ENCODE measurements at places on chromosomes 2 and 18.

- DNase-seq = no peak
Observed at GRCh38 chr18:58866066-58866772, 1.5 kb downstream of the ZNF532 start.

GRCh38 chr2:112194028-112194427 lies 55.8 kb downstream of the FBLN7 start:
- no peak for DNase-seq

GRCh38 chr18:35694808-35695207 lies 113.3 kb downstream of the GALNT1 start:
- no peak for DNase-seq

GRCh38 chr2:68746408-68746807 lies 11.8 kb downstream of the ARHGAP25 start:
- DNase-seq = no peak

DNA sequence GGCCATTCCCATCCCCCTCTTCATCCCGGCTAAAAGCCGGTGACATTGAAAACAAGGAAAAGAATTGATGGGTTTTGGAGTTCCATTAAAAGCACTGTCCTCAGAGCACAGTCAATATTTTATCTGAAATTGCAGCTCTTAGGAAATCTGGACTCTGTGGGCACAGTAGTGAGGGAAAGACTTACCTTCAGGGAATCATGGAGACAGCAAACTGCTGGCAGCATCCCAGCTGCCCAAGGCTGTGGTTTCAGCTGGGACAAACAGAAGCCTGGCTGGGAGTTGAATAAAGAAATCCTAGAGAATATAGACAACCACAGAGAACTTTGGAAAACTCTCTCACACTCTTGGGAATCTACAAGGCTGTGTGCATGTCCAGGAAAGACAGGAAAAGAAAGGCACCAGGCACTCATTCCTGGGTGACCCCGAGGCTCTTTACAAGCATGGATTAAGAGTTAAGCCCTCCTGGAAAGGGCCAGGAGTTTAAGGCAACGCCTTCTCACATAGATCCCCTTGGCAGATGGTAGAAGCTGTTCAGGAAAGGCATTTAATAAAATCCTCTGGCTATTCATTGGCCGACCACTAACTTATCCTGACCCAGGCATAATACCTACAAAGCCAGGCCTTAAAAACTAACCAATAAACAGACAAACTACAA lies 255.1 kb downstream of the MYT1L start:
- DNase-seq = no peak

GRCh38 chr2:222669353-222669752 lies 2.1 kb upstream of the MOGAT1 start:
- DNase-seq = no peak

DNA sequence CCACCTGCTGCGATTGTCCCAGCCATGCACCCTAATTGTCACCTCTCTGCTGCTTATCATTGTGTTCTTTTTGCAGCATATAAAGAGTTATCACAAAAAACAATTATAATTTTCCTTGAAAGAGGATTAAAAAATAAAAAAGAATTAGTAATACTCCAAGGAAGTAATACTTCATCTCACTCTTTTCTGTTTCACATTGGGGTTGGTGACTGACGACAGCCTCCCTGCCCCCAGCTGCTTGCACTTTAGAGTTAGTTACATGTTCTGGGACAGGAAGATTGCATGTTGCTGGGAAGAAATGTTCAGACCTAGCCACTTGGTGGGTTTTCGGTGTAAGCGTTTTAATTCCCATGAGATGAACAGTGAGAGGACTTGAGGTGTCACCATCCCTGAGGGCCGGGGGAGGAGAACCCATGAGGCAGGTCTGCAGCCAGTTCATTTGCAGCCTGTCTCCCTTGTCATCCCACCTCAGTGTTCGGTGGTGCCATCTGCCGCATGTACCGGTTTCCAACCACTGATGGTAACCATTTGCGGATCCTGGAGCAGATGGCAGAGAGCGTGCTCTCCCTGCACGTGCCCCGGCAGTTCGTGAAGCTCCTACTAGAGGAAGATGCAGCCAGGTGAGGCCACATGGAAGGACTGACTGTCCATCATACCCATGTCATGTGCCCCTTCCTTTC lies 69.1 kb downstream of the COA5 start:
- DNase-seq = no peak

DNA sequence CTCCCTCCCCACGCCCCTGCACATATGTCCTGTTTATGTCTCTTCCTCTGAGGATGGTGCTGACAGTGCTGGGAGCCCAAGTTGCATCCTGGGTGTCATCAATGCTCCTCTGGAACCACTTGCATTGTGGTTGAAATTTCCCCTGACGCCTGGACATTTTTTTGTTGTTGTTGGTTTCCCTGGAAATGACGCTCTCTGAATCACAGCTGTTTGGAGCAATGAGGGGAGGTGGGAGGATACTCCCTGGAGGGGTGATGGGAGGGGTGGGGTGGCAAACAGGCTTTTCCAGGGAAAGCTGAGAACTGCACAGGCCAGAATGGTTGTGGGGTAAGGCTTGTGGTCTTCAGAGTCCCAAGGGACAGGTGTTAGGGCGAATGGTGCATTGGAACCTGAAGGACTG lies 29.6 kb downstream of the CELF4 start:
- no peak for DNase-seq

DNA sequence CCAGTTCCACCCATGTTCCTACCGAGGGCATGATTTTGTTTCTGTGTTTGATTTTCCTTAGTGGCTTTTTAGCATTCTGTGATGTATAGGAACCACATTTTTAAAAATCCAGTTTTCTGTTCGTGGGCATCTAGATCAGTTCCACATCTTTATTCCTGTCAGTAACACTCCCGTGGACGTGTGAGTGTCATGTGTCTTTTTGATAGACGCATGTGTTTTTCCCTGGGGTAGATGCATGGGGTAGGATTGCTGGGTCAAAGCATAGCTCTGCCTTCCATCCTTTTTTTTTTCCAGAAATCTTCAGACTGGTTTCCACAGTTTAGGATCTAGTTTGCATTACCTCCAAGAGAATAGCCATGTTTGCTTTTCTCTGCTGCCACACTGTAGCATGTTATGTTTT lies 38.7 kb downstream of the CCDC74A start:
- no peak for DNase-seq

DNA sequence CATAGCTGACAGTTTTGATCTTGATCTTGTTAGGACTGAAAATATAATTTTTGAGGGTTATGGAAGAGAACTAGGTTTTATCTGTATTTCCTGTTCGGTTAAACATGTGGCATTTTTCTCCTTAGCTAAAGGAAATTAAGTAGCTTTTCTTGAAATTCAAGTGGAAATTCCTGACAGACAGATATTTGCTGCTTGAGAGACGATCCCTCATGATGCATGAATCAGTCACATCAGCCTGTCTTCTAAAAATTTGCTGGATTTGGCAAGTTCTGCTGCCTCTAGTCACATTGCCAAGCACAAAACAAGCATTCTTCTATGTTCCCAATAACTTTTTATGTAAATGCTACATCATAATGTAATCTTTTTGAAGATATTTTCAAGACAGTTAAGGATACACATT lies 201.8 kb upstream of the ATP5MC3 start:
- DNase-seq = no peak

GRCh38 chr18:9322744-9323143 lies 11.8 kb upstream of the TWSG1 start:
- DNase-seq = no peak

GRCh38 chr2:241576293-241576654 lies 17.7 kb downstream of the BOK start:
- no peak for DNase-seq

- no peak for DNase-seq
Observed at GRCh38 chr18:77393519-77393918, 143.9 kb downstream of the GALR1 start.

DNA sequence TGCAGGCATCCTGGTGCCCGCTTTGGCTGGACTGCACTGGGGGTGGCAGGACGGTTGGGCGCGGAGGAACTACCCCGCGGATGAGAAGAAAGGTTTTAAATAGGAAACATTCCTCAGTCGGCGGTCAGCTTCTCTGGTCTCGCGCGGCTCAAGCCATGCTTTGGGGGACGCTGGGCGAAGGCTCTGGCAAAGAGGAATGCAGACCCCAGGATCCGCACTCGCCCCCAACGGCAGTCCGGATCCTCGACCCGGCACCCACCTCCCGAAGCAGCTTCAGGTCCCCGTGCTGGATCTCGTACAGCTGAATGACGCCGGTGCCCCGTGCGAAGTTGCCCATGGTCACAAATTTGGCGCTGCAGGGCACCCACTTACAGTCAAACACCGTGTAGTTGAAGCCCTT lies 686 bp upstream of the PNO1 start:
- no peak for DNase-seq

DNA sequence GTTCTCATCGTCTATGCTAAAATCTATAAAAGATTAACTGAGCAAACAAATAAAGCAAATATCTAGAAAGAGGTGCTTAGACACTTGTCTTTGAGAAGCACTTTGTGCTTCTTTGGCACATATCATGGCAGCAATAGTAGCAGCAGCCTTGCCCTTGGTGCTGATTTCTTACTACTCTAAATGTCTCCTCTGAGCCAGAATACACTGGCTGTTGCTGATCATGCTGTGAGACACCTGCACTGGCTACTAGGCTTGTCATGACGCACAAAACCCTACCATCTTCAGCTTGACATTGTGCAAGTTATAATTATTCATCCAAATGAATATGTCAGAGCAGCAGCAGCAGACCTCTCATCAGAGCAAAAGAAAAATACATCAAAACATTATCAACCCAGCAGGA lies 46.7 kb downstream of the FANCL start:
- no peak for DNase-seq

DNA sequence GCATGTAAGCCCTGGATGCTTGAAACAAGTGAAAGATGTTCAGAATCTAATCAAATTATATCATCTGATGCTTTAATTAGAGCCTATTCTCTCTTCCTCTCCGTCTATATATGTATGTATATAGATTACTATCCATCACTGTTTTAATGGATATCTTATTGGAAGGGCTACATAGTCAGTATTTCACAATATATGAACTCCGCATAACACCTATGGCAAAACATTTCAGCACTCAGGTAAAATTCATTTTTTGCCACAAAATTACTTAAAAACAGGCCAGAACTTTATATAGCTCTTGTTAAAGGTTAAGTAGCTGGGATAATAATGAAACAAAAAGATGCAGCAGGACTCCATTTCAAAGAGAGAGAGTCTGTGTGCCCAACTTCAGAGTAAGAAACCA lies 1.2 kb downstream of the PJVK start:
- DNase-seq = no peak

DNA sequence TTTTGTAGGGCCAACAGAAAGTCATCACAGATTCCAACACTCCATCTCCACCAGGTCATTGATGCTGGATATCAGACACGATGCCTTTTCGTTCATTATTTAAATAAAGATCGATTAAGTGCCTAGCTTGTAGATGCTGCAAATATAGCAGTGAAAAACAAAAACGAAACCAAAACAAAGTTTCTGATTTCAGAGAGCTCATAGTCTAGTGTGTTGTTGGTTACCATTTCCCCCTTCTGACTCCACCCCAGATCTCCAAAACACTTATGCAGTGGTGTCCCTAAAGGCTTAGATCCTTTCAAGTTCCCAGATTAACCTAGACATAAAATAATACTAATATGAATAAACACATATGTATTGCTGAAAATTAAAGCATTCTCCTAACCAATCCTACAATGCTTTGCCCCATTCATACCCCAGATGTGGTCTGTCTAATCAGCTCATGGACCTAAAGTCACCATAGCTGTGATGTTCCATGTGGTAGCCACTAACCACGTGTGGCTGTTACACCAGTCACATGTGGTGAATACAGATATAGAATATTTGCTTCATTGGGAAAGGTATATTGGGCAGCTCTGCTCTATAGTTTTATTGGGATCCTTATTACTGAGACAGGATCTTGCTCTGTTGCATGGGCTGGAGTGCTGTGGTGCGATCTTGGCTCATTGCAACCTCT lies 787.2 kb downstream of the TDRD15 start:
- no peak for DNase-seq

DNA sequence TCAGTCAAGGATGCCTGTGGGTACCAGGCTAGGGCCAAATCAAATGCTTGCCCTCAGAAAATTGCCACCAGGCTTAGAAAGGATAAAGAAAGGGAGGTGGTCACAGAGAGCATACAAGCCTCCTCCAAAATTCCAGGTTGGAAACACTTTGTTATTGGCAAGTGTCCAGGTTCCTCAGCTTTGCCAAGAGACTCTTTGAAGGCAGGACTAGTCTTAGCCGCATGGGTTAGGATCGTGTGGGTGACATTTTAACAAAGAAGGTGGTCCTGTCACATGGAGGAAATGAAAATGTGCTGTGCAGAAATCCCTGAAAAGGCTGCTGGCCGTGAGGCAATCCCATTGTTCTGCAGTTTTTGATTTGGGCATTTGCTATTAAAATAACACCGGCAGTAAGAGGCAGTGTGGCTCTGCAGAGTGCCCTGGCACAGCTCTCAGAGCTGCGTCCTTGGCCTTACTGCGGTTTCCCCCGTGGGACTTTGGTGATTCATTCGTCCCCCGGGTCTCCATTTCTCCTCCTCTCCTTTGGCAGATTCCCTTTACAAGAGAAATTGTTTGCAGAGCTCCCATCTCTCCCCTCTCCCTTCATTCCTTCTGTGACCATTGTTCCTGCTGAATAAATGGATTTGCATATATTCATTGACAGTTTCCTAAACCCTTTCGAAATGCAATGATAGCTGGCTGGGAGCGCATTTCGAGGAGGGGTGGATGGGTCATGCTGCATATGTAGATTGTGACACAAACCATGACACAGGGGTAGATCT lies 187.3 kb downstream of the VAPA start:
- peak; percentile 82 for DNase-seq

DNA sequence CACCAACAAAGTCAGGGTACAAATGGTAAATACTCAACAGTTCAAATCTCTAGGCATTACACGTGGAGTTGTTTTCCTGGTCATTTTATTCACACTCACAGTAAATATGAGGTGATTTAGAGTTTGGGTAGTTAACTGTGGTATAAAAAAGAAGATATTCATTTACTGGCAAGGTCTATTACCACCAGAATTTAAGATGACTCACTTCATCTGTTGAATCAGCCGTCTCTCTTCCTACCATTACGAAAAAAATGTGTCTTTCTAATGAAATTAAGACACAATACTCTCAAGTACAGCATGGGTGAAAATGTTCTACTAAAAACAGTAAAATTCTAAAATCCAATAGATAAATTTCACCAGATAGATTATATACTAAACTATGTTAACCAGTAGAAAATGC lies 21.0 kb upstream of the GPR75 start:
- peak; percentile 65 for DNase-seq

DNA sequence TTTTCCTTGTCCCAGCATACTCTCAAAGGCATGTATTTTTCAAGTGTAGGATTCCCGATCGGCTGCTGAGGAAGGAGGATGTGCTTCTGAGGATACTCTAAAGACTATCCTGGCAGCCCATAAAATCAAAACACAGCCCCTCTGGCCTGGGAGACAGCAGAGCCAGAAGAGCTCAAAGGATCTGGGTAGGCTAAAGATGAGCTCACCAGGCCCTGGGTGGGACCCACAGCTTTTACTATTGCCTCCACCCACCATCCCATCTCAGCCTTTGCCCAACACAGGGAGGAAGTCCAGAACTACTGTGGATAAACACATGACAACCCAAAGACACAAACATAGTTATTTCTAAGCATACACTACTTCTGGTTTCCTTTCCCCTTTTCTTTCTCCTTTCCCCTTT lies 79.1 kb upstream of the ZFP36L2 start:
- no peak for DNase-seq
